ENCODE measurements at places on chromosomes 3 and 15. TPM values are rescaled to one million over a fixed set of nuclear protein-coding genes. Genes with fewer than 3 reads are reported as not detected.

The ARHGEF26 gene
- 0.35 TPM for total RNA-seq

The TEX9 gene
- 43.5 TPM for total RNA-seq

The FAM3D gene
- total RNA-seq: not detected

The SNX1 gene
- 126 TPM for total RNA-seq

The SNTN gene
- not detected for total RNA-seq

The AHSG gene
- total RNA-seq: not detected

The ARMC8 gene
- 61.8 TPM for total RNA-seq

The TGFBR2 gene
- 29.5 TPM for total RNA-seq

The WDR93 gene
- total RNA-seq: not detected

The TEX55 gene
- total RNA-seq: not detected

The SLC6A1 gene
- not detected for total RNA-seq

The SLC28A2 gene
- not detected for total RNA-seq

The SLC12A1 gene
- not detected for total RNA-seq

The DNAH12 gene
- total RNA-seq: not detected

The ZNF502 gene
- total RNA-seq: not detected

The C2CD4A gene
- not detected for total RNA-seq

The LMOD3 gene
- total RNA-seq: not detected

The TIGIT gene
- 2.3 TPM for total RNA-seq

The FAM107A gene
- not detected for total RNA-seq

The ITIH3 gene
- total RNA-seq: not detected

The SHF gene
- 2.5 TPM for total RNA-seq

The CCR1 gene
- total RNA-seq: not detected

The CELF6 gene
- not detected for total RNA-seq

The RGMA gene
- not detected for total RNA-seq

The BCL6 gene
- 256 TPM for total RNA-seq

The SLC27A2 gene
- total RNA-seq: not detected

The CYP8B1 gene
- not detected for total RNA-seq

The RYR3 gene
- total RNA-seq: 0.33 TPM

The AMT gene
- 7.8 TPM for total RNA-seq

The ZNF660 gene
- not detected for total RNA-seq

The PPP1R14D gene
- not detected for total RNA-seq

The GPR62 gene
- total RNA-seq: not detected

The SLC4A7 gene
- 31.9 TPM for total RNA-seq

The NXPE3 gene
- 59.2 TPM for total RNA-seq

The ATP13A4 gene
- total RNA-seq: 2.5 TPM

The MYL3 gene
- total RNA-seq: not detected

The LTK gene
- 0.11 TPM for total RNA-seq

The FBXW12 gene
- total RNA-seq: 0.37 TPM

The EPM2AIP1 gene
- 39.1 TPM for total RNA-seq

The LMCD1 gene
- not detected for total RNA-seq

The GOLGA8Q gene
- not detected for total RNA-seq

The OIP5 gene
- 28.4 TPM for total RNA-seq

The NME9 gene
- not detected for total RNA-seq

The ICE2 gene
- 78.1 TPM for total RNA-seq

The TRPC1 gene
- total RNA-seq: 3.4 TPM

The IQCF5 gene
- not detected for total RNA-seq

The DPPA2 gene
- not detected for total RNA-seq

The SERINC4 gene
- 1.9 TPM for total RNA-seq

The PLA2G4D gene
- not detected for total RNA-seq

The IGSF11 gene
- not detected for total RNA-seq
